NCI-H1417 treated with DMSO at 0.1 percent for 48 hours (cell line): ENCODE measurements at places on chromosomes 5 and 9.

DNA sequence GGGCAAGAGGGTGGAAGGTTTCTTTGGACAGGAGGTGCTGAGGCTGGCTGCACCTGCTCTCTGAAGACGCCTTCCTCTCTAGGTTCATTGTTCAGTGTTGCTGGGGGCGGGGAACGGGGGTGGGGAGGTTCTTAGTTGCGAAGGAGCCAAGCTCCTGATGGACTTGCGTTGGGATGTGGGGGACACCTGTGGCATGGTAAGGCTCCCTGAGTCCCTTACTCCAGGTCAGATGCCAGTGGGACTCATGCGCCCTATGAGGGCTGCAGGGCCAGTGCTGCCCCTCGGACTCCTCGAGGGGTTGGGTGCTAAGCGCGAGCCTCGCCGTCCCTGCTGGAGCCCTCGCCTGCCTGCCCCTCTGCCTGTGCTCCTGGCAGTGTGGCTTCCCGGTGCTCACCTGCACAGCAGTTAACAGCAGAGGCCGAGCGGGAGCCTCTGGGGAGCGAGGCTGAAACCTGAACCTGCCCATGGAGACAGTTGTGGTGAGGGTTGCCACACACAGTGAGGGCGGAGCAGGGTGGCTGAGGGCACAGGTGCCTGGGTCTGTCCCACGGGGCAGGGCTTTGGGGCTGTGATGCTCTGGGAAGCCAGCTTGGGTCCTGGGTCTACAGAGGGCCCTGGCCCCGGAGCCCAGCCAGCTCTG, 5.5 kb downstream of the RNU6ATAC start:
- DNase-seq = no peak

GRCh38 chr9:130243015-130243881, 22.3 kb upstream of the HMCN2 start:
- DNase-seq = peak; percentile 45

DNA sequence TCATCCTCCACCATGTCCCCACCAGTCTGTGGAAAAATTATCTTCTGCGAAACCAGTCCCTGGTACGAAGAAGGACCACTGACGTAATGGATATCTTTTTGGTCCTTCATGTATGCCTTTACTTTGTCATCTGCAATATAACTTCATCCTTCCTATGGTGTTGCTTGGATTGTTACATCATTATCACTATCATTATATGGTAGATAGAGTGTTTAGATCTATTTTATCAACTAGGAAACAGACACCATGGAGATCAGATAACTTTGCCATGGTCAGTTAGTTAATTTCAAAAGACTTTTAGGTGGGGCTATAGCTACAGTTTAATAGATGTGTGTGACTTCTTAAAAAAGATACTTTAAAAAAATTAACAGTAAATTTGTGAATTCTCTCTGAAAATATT, 23.8 kb upstream of the CAMLG start:
- no peak for DNase-seq

DNA sequence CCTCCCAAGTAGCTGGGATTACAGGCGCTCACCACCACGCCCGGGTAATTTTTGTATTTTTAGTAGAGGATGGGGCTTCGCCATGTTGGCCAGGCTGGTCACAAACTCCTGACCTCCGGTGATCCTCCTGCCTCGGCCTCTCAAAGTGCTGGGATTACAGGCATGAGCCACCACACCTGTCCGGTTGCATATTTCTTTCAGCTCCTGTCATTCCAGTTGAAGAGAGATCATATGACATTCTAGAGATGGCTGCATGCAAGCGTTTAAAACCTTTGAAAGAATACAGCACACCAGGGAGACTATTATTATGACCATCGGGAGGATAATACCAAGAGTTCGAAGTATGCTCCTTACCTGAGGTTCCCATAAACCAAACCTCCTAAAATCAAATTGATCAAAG, 9.6 kb upstream of the NIM1K start:
- no peak for DNase-seq

DNA sequence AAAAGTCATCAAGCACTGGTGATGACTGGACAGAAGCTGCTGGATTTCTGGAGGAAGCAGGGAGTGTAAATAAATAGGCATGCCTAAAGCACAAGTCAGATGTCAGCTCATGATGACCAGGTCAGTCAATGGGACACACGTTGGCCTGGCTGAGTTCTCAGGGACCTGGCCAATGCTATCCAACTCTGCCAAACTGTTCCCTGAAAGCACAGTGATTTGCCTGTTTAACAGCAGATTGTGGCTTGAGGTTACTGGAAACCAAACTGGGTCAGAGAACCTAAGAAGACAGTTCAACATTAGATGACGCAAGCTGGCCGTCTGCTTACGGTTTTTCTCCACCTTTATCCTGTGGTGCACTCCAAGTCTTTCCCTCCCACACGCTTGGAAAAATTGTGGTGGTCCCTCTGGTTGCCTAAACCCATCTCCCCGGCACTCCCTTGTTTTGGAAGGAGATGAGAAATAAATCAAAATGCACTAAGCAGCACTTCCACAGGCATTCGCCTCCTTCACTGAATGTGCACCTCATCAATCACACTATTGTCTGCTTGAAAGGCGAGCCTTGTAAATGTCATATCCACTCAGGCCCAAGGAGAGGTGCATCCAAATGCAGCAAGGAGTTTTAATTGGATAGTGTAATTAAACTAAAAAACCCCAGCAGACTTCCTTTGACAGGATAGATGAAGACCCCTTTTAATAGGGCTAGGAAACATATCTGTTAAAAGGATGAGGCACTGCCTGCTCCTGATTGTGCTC, 199.4 kb downstream of the GAPVD1 start:
- DNase-seq = no peak
